Stimulated activated CD8-positive, alpha-beta memory T cell treated with anti-CD3 and anti-CD28 coated beads, Interleukin-15, amount 100 ng/mL, for 48 hours (primary cell): ENCODE measurements at places on chromosomes 1 and 21.

GRCh38 chr1:170145770-170146676 is at the start of gene NTMT2:
NTMT2 (plus strand) TSS chr1:170145959; CDS start chr1:170146108, 149 bp downstream.
- DNase-seq: no peak

DNA sequence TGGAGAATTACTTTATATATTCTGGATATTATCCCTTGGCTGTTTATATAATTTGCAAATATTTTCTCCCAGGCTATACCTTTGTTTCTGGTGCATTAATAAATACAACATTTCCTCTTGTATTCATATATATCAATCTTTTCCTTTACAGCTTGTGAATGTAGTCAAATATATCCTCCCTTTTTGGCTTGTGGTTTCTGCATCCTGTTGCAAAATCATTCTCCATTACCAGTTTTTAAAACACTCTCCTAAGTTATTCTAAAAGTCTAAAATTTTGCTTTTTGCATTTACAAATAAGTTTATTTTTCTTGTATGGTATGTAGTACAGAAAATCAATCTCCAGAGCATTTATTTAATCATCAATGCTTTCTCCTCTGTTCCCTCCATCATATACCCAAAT is 909.4 kb downstream of the ADGRL2 start:
- no peak for DNase-seq

DNA sequence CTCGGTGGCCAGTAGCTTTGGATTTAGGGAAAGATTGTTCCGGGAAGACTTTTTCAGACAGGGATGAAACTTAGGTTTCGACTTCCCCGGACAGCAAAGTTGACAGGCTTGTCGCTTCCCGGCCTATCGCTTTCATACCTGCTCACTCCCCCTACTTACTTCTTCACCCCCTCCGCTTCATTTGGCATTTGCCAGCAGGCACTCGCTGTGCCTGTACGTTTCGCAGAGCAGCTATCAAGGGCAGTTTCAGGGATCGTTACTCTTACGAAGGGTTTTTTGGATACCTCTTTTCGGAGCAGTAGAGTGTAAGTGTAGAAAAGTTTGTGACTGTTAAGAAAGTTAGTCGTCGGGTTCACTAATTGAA is 393 bp downstream of the BLZF1 start:
- DNase-seq: no peak

DNA sequence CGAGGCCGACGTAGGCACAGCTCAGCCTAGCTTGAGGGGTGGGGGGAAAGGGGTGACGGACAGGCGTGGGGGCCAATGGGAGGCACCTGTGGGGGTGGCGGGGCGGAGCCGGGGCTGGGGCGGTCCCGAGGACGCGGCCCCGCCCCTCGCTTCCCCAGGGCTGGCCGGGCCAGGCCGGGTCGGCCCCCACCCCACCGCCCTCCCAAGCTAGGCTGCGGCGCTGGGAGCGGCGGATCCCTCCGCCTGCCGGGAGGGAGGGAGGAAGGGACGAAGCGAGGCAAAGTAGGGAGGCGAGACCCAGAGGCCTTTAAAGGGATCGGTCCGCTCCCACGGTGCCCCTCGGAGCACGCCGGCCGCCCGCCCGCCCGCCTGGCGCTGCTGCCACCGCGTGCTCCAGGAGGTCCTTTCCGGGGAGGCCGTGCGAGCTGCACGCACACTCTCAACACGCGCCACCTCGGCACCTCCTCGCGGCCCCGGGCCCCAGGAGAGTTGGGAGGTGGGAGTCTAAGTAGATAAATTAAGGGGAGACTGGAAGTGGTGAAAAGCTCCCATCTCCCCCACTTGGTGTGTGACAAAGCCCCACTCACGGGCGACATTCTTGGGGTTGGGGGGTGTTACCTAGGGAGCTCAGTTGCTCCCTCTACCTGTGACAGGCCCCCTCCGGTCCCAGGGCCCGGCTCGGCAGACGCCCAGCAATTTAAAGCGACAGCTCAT is 375 bp upstream of the MEF2D start:
- DNase-seq: peak; percentile 84

DNA sequence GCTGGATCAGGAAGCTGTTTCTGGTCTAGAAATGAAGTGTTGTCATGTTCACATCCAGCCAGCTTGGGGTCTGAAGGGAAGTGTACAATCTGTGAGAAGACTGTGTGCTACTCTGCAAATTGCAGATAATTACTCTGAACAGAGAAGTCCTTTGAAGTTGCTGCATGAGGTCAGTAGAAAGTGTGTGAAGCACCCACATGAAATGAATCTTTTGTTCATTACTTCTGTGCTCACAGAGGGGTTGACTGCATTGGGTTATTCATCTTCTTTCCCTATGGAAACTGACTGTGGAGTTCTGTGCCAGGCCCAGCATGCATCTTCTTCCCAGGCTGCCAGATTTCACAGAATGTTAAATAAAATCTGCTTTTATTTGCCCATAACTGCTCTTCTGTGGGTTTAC is 47.1 kb downstream of the CTH start:
- no peak for DNase-seq

- DNase-seq: peak; percentile 29
Observed at GRCh38 chr1:2314803-2315673, 76.3 kb downstream of the MORN1 start.

- no peak for DNase-seq
Observed at GRCh38 chr1:225565847-225566246, 87.1 kb downstream of the ENAH start.

DNA sequence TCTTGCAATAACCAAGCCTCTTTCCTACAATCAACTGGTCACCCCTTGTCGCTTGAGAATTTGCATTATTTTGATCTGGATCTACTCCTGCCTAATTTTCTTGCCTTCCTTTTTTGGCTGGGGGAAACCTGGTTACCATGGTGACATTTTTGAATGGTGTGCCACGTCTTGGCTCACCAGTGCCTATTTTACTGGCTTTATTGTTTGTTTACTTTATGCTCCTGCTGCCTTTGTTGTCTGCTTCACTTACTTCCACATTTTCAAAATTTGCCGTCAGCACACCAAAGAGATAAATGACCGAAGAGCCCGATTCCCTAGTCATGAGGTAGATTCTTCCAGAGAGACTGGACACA is 743 bp downstream of the GPR52 start:
- no peak for DNase-seq

- no peak for DNase-seq
Observed at GRCh38 chr21:45252448-45252925, 35.2 kb downstream of the POFUT2 start.
